Endothelial cell of umbilical vein (primary cell): ENCODE measurements at places on chromosomes 16 and 17. TPM values are rescaled to one million over a fixed set of nuclear protein-coding genes. Genes with fewer than 3 reads are reported as not detected.

DNA sequence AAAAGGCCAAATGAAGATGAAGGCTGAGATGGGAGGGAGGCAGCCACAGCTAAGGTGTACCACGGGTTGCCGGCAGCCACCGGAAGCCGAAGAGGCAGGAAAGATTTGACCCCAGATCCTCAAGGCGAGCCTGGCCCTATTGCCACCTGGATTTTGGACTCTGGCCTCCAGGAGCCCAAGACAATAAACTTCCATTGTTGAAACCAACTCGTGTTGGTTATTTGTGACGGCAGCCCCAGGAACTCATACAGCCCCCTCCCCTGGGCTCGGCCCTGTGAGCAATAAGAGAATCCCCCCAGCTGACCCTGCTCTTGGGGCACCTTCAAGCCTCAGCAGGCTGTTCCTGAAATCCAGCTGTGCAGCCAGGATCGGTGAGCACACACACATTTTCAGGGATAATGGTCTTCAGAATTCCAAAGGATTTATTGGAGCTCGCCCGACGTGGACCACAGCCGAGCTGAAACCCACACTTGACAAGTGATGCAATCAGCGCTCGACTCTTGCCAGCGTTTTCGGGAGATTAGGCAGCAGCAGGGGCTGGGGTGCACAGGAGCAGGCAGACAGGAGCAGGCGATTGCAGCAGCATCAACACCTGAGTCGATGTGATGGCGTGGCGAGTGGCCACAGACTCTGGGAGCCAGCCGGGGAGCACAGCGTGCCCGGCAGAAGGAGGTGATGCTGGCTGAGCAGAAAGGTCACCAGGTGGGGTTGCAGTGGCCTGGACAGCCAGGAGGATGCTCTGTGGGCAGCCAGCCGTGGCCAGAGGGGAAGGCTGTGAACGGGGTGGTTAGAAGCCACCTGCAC lies 22.4 kb upstream of the CBX4 start:
- no peak for DNase-seq
- H3K36me3 ChIP-seq: no peaks in the 10 kb centered on the region
- H3K27ac ChIP-seq: no peak overlapping the region
- H3K4me3 ChIP-seq: no peak overlapping the region
- no peaks in the 10 kb centered on the region for H3K4me1 ChIP-seq
- peaks cover 2% of the 10 kb centered on the region for H3K27me3 ChIP-seq

GRCh38 chr17:80263253-80264204 lies 2.9 kb downstream of the RNF213 start:
- H3K4me3 ChIP-seq: peak overlapping the region; percentile 1
- no peak overlapping the region for H3K27ac ChIP-seq
- H3K4me1 ChIP-seq: peaks cover 30% of the 10 kb centered on the region
- peak; percentile 86 for DNase-seq
- H3K36me3 ChIP-seq: peaks cover 4% of the 10 kb centered on the region
- H3K27me3 ChIP-seq: no peaks in the 10 kb centered on the region

- H3K27ac ChIP-seq: no peak within 1 kb of the TSS
- H3K27me3 ChIP-seq: no peaks in the 10 kb centered on the region
- H3K4me3 ChIP-seq: no peak within 1 kb of the TSS
- peaks cover 3% of the 10 kb centered on the region for H3K4me1 ChIP-seq
Observed at GRCh38 chr16:67199011-67199807, at the start of gene ELMO3. TSS of gene ELMO3 (plus strand) at chr16:67199131. CDS start at chr16:67199327, 196 bp downstream.

GRCh38 chr16:64132759-64133361 lies 989.0 kb downstream of the CDH11 start:
- H3K27me3 ChIP-seq: no peaks in the 10 kb centered on the region
- DNase-seq: no peak
- H3K27ac ChIP-seq: no peak overlapping the region
- no peaks in the 10 kb centered on the region for H3K36me3 ChIP-seq
- no peaks in the 10 kb centered on the region for H3K4me1 ChIP-seq

- no peak overlapping the region for H3K4me3 ChIP-seq
- H3K27me3 ChIP-seq: no peaks in the 10 kb centered on the region
- H3K36me3 ChIP-seq: no peaks in the 10 kb centered on the region
- DNase-seq: no peak
- H3K4me1 ChIP-seq: no peaks in the 10 kb centered on the region
- no peak overlapping the region for H3K27ac ChIP-seq
Observed at GRCh38 chr17:13135506-13135905, 117.7 kb upstream of the ELAC2 start.

DNA sequence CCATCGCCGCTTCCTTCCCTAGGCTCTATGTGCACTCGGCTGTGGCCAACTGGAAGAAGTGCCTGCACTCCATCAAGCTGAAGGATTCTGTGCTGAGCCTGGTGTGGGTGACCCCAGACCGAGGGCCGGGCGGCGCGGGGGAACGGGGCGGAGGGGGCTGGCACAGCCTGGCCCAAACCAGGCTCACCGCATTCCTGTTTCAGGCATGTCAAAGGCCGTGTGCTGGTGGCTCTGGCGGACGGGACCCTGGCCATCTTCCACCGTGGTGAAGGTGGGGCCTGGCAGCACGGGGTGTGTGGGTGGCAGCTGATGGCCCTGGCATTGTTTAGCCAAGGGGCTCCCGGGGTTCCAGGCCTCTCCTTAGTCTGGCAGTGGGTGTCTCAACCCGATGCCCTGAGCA lies 4.6 kb downstream of the NME3 start:
- DNase-seq: no peak
- H3K4me3 ChIP-seq: no peak overlapping the region

DNA sequence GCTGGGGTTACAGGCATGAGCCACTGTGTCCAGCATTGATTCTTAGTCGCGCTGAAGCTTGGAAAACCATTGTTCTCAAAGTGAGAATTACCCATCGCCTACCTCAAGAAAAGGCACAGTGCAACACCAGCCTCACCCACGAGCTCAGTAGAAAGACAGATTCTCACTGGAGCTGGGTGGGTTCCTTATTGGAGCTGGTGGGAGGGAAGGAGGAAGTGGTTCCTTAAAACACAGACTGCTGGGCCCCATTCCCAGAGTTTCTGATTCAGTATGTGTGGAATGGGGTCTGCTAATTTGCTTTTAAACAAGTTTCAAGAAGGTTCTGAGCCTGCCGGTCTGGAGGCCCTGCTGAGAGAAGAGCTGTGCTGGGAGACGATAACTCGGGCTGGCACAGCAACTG lies 264.7 kb downstream of the ENGASE start:
- H3K27ac ChIP-seq: no peak overlapping the region
- DNase-seq: no peak
- no peaks in the 10 kb centered on the region for H3K27me3 ChIP-seq
- H3K36me3 ChIP-seq: no peaks in the 10 kb centered on the region
- no peaks in the 10 kb centered on the region for H3K4me1 ChIP-seq

DNA sequence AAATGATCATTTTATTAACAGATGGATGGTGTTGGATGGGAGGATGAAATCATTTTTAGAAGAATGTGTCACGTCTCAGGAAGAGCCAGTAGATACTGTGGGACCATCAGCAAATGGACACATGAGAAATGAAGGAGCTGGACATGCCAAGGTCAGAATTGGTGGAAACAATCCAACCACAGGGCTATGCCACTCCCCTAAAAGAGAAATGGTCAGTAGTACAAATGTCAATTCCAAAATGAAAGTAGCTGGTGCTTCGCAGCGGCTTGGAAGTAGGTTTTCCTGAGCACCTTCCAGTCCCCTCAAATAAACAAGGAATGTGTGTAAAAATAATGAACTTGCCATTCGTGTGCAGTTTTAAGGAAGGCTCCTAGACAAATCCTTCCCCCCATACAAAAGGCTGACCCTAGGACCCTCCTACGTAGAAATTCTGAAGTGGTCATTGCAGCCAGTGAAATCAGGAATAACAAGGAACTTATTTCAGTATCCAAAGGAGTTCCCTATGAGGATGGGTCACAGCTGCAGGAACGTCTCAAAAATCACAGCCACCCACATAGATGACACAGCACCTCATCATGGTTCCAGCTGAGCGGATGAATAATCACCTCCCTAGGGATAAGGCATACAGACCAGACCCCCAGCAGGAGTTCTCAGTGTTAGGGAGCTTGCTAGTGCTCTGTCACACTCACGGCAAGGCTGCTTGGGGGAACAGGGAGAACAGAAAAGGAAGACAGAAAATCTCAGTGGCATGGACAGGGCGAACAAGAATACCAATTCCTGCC lies 239.2 kb downstream of the HS3ST3A1 start:
- no peaks in the 10 kb centered on the region for H3K27me3 ChIP-seq
- H3K4me3 ChIP-seq: no peak overlapping the region
- no peaks in the 10 kb centered on the region for H3K36me3 ChIP-seq
- H3K27ac ChIP-seq: no peak overlapping the region
- no peak for DNase-seq

The RPS15A gene
- total RNA-seq: 1,299 and 1,300 TPM in 2 replicates

DNA sequence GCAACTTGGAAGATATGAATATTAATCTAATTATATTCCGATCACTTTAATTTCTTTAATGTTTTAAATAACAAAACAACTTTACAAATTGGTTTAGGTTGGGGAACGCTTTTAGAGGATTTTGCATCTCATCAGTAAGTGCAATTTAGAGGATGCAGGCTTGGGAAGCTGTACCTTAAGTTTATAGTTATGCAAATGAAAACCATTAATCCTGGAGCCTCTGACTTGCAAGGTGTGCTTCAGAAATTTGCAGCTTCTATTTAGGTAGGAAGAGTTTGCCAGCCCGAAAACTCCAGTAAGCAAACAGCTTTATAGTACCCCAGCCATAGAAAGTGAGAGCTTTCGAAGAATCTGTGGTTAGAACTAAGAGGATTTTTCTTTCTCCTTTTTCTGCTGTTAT lies 547.0 kb downstream of the MAF start:
- no peak for DNase-seq
- H3K27ac ChIP-seq: no peak overlapping the region
- no peaks in the 10 kb centered on the region for H3K4me1 ChIP-seq
- H3K36me3 ChIP-seq: no peaks in the 10 kb centered on the region
- H3K4me3 ChIP-seq: no peak overlapping the region

The CA4 gene
- 0.29 TPM in 1 of 2 replicates, not detected in the other for total RNA-seq

The PERCC1 gene
- not detected in 2 replicates for total RNA-seq

DNA sequence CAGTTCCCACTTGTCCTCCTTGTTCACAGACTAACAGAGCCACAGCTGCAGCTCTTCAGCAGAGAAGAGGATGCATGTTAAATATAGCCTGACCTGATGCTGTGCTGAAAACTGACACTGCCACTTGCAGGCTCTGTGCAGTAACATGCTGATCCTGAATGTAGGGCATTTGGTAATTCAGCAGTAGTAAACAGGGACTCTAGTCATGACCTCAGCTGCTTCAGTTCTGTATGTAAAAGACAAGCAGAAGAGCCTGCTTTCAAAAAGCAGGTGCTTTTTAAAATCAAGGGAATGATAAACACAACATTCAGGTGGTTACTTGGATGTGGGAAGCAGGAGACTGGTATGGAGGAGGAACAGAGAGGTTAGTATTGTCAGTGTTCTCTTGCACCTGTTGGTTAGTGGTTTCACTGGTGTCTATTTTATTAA lies 33.8 kb downstream of the ESRP2 start:
- no peak for DNase-seq
- no peak overlapping the region for H3K4me3 ChIP-seq
- H3K4me1 ChIP-seq: peaks cover 7% of the 10 kb centered on the region
- H3K36me3 ChIP-seq: no peaks in the 10 kb centered on the region
- H3K27ac ChIP-seq: no peak overlapping the region
- no peaks in the 10 kb centered on the region for H3K27me3 ChIP-seq

DNA sequence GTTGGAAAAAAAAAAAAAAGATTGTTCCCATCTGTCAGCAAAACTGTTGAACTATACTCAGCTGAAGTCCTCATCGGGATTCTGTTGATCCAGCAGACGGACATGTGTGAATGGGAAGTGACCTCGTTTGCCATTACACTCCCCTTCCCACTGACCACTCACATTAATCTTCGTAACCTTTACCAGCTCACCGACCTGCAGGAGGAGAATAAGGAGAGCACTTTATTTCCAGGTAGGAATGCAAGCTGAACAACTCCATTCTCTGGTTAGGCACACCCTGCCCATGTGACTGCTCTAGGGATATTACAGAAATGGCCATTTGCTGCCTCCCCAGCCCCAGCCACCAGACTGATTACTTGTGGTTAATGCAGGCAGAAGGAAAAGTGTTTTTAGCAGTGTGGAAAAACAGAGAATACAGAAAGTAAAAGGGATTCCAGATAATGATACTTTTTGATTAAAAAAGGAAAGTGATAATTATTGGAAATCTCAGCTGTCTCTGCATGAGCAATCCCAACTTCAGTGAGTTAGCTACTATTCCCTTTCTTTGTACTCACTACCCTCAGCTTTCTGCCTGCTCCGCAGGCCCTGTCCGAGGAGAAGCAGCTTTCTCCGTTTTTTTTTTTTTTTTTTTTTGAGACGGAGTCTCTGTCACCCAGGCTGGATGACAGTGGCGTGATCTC lies 23.6 kb upstream of the YWHAE start:
- H3K4me3 ChIP-seq: no peak overlapping the region
- H3K4me1 ChIP-seq: peaks cover 25% of the 10 kb centered on the region
- DNase-seq: no peak

DNA sequence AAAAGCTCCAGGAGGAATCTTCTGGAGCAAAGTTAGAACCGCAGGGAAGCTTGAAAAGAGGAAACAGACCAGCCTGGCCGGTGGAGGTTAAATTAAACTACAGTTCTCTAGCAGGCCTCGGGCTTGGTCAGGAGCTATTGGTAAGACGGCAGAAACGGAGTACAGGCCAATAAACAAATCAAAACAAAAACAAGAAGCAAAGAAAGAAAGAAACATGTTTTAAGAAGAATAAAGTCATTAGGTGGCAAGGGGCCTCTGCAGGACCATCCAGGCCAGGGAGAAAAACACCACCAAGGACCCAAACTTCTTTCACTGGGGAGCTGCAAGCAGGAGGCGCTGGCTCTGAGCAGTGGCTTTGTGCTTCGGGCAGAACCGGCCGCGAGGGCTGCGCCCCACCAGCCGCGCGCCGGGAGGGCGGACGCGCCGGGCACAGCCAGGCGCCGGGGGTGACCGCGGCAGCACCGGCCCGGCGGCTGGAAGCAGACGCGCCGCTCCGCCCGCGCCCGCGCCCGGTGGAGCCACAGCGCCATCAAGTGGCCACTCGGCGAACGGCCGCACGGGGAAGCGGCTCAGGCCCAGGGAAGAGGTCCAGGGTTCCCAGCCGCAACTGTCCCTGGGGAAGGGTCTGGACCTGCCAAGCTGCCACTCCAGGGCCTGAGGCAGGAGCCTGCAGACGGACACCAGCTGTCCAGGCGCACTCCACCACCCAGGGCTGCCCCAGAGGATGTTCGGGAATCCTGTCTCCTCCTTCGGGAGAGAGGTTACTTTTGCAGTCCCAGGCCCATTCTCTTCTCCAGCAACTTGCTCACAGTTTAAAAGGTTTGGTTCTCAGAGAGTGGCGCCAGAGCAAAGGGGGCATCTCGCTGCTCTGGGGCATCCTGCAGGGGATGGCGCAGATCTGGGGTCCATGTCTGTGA lies 419.4 kb downstream of the SOX9 start:
- DNase-seq: peak; percentile 18
- no peaks in the 10 kb centered on the region for H3K4me1 ChIP-seq
- no peak overlapping the region for H3K27ac ChIP-seq
- H3K4me3 ChIP-seq: no peak overlapping the region
- H3K36me3 ChIP-seq: no peaks in the 10 kb centered on the region

- H3K27me3 ChIP-seq: peaks cover 32% of the 10 kb centered on the region
- no peak overlapping the region for H3K27ac ChIP-seq
- H3K36me3 ChIP-seq: no peaks in the 10 kb centered on the region
- no peak overlapping the region for H3K4me3 ChIP-seq
Observed at GRCh38 chr16:80527297-80527696, 13.5 kb upstream of the DYNLRB2 start.

- H3K27me3 ChIP-seq: no peaks in the 10 kb centered on the region
- H3K4me3 ChIP-seq: no peak overlapping the region
- H3K4me1 ChIP-seq: no peaks in the 10 kb centered on the region
- no peak for DNase-seq
Observed at GRCh38 chr16:51093726-51094280, 57.3 kb downstream of the SALL1 start.

- no peak for DNase-seq
- H3K4me3 ChIP-seq: no peak overlapping the region
- H3K36me3 ChIP-seq: no peaks in the 10 kb centered on the region
- no peaks in the 10 kb centered on the region for H3K27me3 ChIP-seq
Observed at GRCh38 chr16:83138976-83139690, 512.4 kb downstream of the CDH13 start.

The C17orf67 gene
- total RNA-seq: 5.6 and 5.8 TPM in 2 replicates
